ENCODE measurements at places on chromosomes 7 and 10. TPM values are rescaled to one million over a fixed set of nuclear protein-coding genes. Genes with fewer than 3 reads are reported as not detected.

DNA sequence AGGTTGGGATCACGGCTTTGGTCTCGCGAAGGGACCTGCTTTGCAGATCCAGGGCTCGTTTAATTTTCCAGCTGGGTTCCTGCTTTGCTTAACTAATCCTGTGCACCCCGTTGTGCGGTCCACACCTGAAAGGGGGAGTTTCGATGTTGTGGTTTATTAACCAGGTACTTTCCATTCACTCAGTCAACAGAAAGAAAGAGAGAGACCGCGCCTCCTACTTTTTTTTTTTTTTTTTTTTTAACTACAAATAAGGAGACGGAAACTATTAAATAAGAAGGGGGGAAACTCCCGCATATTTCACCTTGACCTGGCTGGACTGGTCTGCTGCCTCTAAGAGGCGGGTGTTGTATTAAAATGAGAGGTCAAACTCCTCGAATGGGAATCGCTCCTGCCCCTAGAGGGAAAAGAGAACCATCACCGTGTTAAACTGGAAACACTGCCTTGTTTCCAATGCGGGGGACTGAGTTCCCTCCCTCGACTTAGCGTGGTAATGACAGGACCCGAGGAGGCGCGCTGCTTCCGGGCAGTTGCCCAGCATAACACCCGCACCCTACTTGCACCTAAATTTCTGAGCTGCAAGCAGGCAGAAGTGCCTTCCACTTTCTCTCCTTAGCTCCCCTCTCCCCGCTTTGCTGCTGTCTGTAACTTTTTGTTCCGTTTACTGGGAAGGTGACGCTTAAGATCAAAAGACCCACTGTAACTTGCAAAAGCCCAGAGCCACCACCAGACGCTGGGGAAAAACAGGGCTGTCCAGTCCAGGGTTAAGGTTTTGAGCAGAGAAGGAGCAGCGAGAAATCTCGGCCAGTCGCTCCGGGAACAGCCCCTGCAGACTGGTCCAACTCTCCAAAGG, 1.1 kb upstream of the ITGB8 start:
- DNase-seq, result no peak

- no peak for DNase-seq
Observed at GRCh38 chr10:31584876-31585275, 265.9 kb downstream of the ZEB1 start.

- no peak for DNase-seq
Observed at GRCh38 chr7:143850682-143851081, 51.3 kb downstream of the TCAF1 start.

GRCh38 chr10:113452146-113452845, 100.6 kb upstream of the HABP2 start:
- DNase-seq, result no peak

- peak; percentile 15 for DNase-seq
Observed at GRCh38 chr7:22001345-22002004, 55.8 kb upstream of the CDCA7L start.

GRCh38 chr10:47366181-47366631, 17.9 kb downstream of the ZNF488 start:
- no peak for DNase-seq

The MACC1 gene
- total RNA-seq, result 7.1 TPM
